Stimulated activated CD8-positive, alpha-beta memory T cell treated with anti-CD3 and anti-CD28 coated beads, Interleukin-7, amount 100 ng/mL, for 48 hours (primary cell): ENCODE measurements at places on chromosomes 1 and 21.
A peak's percentile ranks its signal among the peaks of the same experiment; 100 is the strongest.

GRCh38 chr1:231159963-231160761 is 1.7 kb upstream of the TRIM67 start:
- no peak for DNase-seq

DNA sequence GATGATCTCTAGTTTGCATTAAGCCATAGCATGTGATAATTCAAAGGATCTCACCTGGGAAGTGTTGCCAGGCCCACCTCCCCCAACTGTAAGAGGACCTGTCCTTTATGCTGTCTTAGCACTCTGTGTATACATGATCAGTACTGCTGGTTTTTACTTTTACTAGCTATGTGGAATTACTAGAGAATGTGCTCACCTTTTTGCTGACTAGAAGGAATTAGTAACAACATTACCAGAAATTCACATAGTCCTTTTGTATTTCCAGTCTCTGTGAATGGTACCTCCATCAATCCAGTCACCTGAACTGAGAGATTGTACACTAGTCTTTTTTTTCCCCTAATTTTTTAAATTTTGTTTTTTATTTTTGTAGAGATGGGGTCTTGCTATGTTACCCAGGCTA is 46.6 kb downstream of the EEIG2 start:
- DNase-seq = no peak

- no peak for DNase-seq
Observed at GRCh38 chr1:7395251-7395650, 375.8 kb upstream of the VAMP3 start.

- DNase-seq = peak; percentile 29
Observed at GRCh38 chr1:115052454-115053083, 22.9 kb downstream of the TSHB start.
